Right lobe of liver (tissue), 6 donors: ENCODE measurements at places on chromosomes 4 and X.

- DNase-seq, result no peak
Observed at GRCh38 chr4:77235289-77235854, 78.4 kb downstream of the CCNG2 start.

DNA sequence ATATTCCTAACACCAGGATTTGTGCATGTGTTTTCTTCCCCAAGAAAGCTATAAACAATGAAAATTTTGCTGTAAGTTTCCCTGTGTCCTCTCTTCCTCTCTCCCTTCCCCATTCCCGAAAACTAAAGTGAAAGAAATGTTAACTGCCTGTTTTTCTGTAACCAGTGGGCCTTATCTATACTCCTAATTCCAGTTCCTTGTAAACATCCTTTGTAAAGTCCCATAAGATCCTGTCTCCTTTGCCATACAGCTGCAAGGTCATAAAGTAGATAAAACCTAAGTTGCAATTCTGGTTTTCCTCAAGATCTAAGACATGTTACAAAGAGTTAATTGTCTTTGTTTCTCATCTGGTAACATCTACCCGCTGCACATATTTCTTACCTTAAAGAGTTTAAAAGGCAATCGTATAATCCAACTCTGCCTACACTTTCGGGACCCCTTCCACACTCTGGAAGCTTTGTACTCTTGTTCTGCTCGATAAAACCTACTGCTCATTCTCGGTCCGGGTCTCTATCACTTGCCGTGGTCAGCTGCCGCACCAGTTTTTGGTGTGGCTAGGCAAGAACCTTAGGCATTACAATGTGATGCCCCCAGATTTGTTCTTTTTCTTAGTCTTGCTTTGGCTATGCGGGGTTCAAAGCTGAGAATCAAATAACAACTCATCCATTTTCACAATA is 20.5 kb downstream of the UGT2B7 start:
- no peak for DNase-seq

DNA sequence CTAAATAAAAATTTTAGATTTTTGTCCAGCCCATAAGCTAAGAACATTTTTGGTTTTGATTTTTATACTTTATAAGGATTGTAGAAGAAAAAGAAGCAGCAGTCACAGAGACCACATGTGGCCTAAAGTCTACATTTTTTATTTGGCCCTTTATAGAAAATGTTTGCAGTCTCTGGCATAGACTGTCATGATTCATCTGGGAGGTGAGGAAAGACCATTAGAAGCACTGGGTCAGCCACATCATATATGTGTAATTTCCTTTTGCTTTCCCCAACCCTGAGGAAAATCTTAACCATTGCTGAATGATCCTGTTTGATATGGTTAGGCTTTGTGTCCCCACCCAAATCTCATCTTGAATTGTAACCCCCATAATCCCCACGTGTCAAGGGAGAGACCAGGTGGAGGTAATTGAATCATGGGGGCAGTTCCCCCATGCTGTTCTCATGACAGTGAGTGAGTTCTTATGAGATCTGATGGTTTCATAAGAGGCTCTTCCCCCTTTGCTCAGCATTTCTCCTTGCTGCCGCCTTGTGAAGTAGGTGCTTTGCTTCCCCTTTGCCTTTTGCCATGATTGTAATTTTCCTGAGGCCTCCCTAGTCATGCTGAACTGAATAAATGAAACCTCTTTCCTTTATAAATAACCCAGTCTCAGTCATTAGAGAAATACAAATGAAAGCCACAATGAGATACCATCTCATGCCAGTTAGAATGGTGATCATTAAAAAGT is 12.1 kb upstream of the COPS4 start:
- no peak for DNase-seq

DNA sequence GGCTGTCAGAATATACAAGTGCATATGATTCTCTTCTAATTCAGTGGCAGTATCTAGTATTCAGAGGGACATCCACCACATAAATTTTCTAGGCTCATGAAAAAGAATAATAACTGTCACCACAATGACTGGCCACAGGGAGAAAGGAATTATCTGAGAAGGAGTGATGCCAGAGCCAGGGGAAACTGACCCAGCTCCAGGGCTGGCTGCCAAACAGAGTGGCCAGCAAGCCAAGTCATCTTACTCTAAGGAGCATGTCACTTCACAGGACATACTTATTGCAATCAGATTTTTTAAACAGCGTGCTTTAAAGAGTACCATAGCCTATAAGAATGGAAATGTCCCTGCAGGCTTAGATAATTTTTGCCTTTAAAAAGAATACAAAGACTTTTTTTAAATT is 5.8 kb upstream of the SEPTIN11 start:
- no peak for DNase-seq

GRCh38 chr4:6338951-6339817 is 69.5 kb downstream of the WFS1 start:
- no peak for DNase-seq

GRCh38 chrX:125947501-125947900 is 218.6 kb downstream of the DCAF12L2 start:
- DNase-seq, result no peak

- peak; percentile 76 for DNase-seq
Observed at GRCh38 chr4:68373513-68373912, 23.6 kb upstream of the YTHDC1 start.

- DNase-seq, result no peak
Observed at GRCh38 chr4:120658772-120659171, 263.8 kb downstream of the PRDM5 start.

- DNase-seq, result no peak
Observed at GRCh38 chrX:63349307-63349706, 1.8 kb downstream of the SPIN4 start.

- no peak for DNase-seq
Observed at GRCh38 chrX:40006106-40007017, 91.4 kb downstream of the BCOR start.

- no peak for DNase-seq
Observed at GRCh38 chr4:72374159-72374558, 194.9 kb downstream of the ADAMTS3 start.

GRCh38 chrX:131216828-131217227 is 72.3 kb downstream of the IGSF1 start:
- no peak for DNase-seq

DNA sequence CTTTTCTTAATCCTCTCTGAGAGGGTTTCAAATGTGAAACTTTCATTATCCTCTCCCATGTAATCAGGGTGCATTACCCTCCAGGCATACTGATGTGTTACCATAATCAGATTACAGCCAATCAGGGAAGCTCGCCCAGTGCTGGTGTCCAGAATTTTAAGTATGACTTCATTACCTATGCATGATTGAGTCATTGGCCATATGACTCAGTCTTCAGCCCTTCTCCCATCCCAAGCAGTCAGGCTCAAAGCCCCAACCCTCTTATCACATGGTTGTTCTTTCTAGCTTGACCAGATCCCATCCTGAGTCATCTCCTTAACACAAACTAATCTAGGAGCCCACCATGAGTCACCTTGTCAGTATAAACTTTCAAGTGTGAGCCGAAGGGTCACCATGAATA is 1668.1 kb upstream of the AGA start:
- DNase-seq, result no peak

DNA sequence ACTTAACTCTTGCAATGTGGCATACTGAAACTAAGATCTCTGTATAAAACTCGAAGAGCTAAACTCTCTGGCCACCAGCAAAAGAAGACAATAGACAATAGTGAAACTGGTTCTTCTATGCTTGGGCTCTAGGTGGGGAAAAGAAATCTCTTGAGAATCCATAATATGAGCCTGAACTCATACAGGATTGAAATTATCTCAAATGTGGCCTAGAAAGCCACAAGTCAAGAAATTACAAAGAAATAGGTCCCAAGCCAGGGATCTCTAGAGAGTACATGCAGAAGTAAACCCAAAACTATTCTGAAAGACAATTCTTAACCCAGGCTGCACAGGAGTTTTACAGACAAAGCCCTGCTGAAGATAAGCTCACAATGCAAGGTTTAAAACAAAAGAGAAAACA is 127.4 kb downstream of the ANAPC10 start:
- no peak for DNase-seq

GRCh38 chr4:154208424-154208823 is 283.2 kb downstream of the DCHS2 start:
- no peak for DNase-seq

GRCh38 chr4:65482410-65482809 is 187.9 kb downstream of the EPHA5 start:
- no peak for DNase-seq

DNA sequence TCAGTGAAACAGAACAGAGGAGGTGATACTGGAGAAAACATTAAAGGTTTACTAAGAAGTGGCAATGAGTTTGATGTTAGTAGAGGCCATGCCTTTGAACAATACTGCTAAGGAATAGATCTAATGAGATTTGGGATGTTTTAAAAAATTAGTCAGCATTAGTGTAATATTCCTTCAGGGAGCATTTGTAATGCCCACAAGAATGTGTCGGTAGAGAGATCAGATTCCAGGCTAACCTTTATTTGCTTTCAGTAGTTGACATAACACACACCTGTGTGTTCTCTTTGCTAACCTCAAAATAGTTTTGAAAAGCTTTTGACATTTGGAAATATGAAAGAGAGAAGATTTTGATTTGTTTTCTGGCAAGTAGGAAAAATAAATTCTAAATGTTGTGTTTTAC is 328.8 kb downstream of the BMPR1B start:
- DNase-seq, result no peak

DNA sequence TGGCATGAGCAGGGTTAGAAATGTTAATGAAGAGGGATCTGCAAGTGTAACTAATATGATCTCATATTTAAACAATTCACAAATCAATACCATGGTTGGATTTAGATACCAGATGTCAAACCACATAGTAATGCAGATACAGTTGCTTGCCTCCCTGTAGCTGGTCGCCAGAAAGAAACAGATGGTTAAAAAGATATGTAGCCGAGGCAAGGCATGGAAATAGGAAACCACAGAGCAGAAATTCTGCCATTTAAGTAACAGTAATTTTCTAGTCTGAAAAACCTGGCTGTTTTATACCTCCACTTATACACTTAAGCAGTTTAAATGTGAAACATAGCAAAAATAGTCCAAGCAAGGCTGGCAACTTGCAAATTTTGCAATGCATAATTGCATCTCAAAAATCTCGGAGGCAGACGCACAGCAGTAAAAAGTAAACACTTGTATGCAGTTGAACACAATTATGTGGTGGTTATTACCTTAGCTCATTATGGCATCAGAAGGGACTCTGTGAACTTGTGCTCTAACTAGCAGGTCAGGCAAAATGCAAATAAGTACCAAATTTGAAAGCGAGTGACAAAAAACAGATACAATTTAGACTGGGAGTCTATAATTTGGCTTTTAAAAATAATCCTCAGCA is 126.8 kb downstream of the NAA11 start:
- DNase-seq, result no peak

- no peak for DNase-seq
Observed at GRCh38 chr4:27094783-27095182, 234.1 kb downstream of the STIM2 start.

DNA sequence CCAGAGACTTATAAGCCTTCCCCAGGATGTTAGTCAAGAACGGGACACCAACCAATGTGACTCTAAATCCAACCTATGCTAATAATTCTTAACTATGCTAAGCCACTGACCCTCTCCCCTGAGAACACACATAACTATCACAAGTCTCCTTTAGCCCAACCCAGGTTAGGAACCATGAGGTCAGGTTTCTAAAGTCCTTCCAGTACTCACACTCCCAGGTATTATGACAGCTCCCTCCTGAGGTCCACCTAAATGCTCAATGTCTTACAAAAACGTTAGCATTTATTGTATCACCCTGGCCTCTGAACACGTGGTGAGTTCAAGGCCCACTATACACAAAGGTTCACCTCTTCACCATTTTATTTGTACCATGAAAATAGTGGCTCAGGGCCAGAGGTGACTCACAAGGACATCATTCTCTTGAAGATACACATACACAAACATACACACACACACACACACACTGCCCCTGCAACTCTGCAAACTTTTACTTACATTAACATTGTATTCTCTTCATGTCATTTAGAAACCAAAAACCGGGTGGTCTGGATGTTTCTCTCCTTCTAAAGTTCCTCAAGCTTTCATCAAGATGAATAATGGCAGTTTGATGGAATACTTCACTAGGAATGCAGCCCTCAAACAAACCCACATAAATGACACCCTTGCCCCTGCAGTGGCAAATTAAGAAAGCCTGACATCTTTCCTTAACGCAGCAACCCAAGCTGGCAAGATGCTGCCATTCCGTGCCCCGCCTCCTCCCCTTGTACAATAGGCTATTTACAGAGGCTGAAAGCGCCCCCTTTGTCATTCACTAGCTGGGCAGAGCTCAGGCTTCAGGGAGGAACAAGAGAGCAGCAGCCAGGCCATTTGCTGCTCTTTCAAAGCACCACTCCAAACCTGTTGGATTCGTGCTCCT is 17.7 kb downstream of the ACSL1 start:
- DNase-seq, result no peak

- no peak for DNase-seq
Observed at GRCh38 chr4:32752962-32753361, 2032.8 kb downstream of the PCDH7 start.

DNA sequence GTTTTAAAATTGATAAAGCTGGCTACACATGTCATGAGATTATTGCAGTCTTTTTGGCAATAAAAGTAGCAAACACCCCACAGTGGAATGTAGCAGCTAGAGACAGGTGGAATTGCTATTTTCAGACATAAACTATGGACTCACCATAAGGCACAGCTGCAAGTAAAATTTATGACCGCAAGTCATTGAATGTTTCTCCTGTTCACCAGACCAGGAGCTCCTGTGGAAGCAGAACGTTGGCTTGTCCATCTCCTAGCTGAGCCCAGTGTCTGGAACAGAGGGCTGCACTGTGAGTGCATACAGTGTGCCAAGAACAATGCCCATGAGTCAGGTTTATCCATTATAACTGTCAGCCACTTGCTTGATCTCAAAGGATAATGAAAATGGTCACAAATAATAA is 538.2 kb downstream of the INPP4B start:
- no peak for DNase-seq

- DNase-seq, result no peak
Observed at GRCh38 chr4:152195888-152196287, 340.0 kb downstream of the FBXW7 start.

GRCh38 chrX:39158801-39159657 is 357.8 kb downstream of the MID1IP1 start:
- DNase-seq, result no peak

DNA sequence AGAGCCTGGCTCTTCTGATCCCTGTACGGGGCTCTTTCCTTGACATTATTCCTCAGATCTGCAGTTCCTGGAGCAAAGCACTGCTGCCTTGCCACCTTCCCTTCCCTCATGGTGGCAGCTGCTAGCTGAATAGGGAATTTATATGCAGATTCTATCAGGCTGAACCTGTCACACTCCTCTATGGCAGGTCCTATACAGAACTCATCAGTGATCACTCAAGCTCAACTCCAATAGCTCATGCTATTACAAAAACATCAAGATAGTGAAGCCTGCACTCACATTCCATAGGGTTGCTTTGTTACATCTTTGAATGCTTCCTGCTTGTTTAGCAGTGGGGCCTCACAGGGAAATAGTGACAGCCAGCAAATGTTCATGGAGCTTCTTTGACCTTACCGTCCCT is 71.7 kb downstream of the SLC2A9 start:
- no peak for DNase-seq

- no peak for DNase-seq
Observed at GRCh38 chrX:23228950-23229448, 105.7 kb upstream of the PTCHD1 start.
